ENCODE measurements at places on chromosomes 2 and 18.
A peak's percentile ranks its signal among the peaks of the same experiment; 100 is the strongest.

DNA sequence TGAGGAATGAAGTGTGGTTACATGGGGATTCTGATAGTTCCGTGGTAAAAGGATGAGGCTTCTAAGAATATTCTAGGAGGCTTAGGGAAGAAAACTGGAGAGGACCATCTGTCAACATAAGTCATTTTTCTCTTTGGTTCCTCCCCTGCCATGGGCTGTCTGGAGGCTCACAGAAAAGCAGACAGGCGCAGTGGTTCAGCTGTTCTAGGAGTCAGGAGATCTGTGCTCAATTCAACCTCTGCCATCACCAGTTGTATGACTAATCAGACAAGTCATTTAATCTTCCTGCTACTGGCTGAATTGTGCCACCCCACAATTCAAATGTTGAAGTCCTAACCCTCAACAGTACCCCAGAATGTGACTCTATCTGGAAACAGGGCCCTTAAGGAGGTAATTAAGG, 36.4 kb downstream of the ADAM17 start:
- DNase-seq = no peak

GRCh38 chr2:195027947-195028346, 629.1 kb upstream of the SLC39A10 start:
- DNase-seq = no peak

DNA sequence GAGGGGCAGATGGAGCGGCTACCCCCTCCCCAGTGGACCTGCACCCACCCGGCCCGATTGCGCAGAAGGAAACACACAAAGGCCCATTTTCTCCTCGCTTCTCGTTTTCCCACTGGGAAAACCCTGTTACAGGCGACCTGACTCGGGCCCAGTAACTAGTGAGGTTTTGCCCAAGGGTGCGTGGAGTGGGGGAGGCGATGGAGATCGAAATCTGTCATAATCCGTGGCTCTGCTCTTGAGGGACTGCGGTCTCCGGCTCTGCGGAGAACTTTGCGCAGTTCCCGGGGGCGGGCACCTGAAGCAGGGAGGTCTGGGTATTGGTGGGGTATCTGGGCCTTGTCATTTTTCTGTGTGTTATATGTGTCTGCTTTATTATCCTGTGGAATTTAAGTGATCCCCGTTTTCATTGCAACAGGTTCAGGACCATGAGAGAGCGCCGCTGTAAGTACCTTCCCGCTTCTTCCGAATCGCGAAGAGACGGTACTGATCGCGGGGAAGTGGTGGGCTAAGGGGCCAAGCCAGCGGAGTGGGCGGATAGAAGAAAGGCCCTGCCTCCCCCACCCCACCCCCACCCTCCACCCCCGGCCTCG, 4.0 kb upstream of the HOXD4 start:
- DNase-seq = peak; percentile 74

GRCh38 chr2:190360965-190361364, 17.6 kb downstream of the INPP1 start:
- DNase-seq = no peak

GRCh38 chr2:132701810-132702209, 31.8 kb upstream of the LYPD1 start:
- DNase-seq = no peak

GRCh38 chr18:13220361-13220991, 1.9 kb downstream of the LDLRAD4 start:
- no peak for DNase-seq

- DNase-seq = no peak
Measured at GRCh38 chr2:108577099-108577498, 42.8 kb downstream of the LIMS1 start.

- DNase-seq = no peak
Measured at GRCh38 chr18:67151366-67151765, 365.2 kb downstream of the DSEL start.

DNA sequence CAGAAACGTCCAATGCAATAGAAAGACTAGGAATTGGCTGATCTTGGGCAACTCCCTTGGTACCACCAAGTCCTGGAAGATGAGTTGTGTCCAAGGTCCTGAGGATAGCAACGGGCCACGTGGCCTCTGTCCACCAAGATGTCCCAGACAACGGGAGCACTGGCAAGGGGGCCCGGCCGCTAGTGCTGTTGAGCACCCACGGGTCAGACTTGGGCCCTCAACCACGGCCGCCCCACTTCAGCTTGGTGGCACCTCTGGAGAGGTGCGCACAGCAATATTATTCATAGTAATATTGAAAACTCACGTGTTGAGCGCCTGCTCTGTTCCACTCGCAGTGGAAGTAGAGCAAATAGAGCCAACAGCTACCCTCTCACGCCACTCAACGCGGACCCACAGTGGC, 19.0 kb downstream of the PASK start:
- DNase-seq = no peak

DNA sequence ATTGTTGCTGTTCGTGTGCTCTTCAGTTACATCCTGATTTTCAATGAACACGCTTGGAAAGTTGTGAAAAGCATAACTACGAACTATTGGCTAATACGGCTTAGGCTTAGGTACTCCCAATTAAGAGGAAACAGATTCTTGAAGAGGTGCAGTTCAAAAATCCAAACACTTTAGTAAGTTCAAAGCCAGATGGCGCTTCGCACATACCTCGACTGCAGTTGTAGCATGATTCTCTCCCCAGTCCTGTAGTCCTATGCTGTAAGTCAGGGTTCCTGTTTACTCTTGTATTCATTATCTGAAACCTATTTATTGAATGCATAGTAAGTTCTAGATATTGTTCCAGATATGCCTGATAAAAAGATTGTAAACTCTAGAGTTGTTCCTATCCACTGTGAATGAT, 165.2 kb downstream of the TRIB2 start:
- no peak for DNase-seq

DNA sequence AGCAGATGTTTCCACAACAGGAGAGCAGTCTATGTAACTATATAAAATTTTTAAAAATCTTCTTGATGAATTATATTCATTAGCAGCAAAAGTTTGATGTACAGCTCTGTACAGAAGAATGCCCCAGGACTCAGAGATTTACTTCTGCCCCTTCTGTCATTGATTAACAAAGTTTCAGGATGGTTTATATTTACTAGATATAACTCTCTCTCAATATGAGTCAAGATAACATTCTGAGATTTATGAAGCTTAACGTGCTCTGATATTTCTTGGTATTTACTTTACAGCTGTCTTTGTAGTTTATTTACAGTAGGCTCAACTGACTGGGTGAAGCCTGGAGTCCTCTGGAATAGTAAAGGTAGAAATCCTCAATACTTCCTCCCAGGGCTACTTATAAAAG, 93.6 kb upstream of the HNMT start:
- no peak for DNase-seq

DNA sequence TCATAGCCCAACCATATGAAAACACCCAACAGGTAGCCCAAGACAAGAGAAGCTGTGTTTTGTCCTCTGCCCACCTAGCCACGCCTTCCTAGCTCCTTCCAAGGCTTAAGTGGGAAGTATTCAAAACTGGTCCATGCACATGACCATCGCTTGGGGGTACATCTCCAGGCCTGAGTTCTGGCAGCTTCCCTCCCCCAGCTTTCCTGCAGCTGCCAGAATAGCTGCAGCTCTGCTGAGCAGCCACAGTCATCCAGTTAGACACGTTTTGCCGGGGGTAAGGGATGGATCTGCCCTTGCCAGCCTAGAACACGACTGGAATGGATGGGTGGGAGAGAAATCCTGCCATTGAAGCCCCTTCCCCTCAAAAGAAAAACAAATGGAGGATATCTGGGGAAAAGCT, 166.8 kb downstream of the NRP2 start:
- no peak for DNase-seq

- no peak for DNase-seq
Measured at GRCh38 chr18:12468445-12468844, 60.7 kb downstream of the PRELID3A start.

GRCh38 chr2:147937744-147938349, 82.7 kb downstream of the ORC4 start:
- no peak for DNase-seq
